ENCODE measurements at places on chromosomes 13 and 19.

DNA sequence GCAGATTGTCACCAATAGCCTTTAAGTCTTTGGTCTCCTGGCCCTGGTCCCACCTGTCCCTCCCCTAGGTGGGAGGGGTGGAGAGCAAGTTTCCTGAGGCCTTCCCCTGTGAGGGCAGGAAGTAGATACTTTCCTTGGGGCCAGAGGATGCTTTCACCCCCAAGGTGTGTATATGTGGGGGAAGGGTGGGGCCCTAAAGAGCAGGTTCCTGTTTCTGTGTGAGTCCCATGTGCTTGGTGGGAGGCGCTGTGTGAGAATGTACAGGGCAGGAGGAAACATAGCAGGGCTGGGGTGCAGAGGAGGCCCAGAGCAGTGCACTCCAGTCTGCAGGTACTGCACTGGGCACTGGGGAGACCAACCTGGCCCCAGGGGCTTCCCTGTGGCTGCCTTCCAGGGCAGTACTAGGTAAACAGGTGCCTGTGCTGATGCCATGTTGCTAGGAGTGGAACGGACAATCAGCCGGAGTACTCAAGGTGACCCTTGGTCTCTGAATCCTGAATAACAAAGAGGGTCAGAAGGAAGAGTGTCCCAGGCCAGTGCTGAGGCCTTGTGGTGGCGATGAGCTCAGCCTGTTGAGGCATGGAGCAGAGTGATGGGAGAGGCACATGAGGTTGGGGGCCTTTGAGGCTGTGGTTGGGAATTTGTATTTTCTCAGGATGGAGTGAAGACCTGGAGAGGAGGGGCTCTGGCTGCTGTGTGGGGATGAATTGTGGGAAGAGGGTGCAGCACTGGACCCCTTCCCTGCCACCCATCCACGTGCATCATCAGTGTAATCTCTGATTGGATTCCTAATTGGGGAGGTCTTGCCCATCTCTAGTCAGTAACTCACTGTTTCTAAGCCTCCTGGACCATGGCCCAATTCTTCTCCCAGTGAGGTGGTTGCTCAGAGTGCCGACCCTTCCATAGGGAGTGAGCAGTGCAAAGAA, 5.1 kb downstream of the EGLN2 start:
- peak; percentile 57 for DNase-seq

GRCh38 chr13:33537026-33537425, 251.5 kb upstream of the STARD13 start:
- DNase-seq = no peak

DNA sequence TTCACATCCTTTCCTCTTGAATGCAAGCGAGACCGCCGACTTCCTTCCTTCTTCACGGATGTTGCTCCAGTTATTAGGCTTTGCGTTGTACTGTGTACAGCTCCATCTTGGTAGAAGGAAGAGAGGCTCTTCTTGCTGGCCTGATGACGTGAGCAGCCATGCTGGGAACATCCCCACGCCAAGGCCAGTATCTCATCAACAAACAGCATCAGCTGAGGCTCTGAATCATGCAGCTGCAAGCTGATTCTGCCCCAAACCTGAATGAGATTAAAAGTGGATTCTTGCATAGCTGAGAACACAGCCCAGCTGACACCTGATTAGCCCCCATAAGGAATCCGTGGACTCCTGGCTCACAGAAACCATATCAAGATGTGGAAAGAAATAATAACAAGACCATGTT, 809.6 kb downstream of the EFNB2 start:
- no peak for DNase-seq

- DNase-seq = no peak
These were observed 2.4 kb downstream of the KLF16 start for GRCh38 chr19:1860821-1861598.

DNA sequence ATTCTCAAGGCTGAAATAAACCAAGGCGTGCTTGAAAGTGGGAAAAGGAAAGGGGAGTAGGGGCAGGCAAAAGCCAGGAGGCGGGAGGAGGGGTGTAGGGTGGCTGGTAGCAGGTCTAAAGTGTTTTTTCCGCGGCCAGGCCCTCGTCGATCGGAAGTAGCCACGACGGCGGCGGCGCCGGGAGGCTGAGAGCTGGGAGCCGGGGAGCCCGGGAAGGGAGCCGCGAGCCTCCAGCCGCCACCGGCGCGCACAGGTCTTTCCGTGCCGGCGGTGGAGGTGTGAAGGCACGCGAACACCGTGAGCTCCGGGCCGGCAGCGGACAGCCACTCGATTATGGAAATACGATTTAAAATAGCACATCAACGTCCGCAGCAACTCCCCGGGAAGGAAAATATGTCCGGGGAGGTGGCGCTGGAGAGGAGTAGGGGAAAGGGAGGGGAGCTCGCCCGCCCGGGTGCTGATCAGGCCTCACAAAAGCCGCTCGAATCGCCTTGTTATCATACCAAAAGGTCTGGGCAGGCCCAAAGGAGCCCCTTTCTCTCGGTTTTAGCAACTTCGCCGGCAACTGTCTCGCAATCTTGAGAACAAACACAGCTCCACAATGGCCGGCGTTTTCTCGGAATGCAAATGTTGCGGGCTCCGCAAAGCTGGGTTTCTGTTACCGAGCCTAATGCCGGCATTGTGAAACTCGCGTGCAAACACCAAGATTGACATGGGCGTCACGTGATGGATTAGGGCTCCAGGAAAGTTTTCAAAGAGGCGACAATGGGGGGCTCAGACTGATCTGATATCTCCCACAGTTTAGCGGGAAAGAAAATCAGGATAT, 2.9 kb upstream of the PCDH8 start:
- DNase-seq = peak; percentile 46

DNA sequence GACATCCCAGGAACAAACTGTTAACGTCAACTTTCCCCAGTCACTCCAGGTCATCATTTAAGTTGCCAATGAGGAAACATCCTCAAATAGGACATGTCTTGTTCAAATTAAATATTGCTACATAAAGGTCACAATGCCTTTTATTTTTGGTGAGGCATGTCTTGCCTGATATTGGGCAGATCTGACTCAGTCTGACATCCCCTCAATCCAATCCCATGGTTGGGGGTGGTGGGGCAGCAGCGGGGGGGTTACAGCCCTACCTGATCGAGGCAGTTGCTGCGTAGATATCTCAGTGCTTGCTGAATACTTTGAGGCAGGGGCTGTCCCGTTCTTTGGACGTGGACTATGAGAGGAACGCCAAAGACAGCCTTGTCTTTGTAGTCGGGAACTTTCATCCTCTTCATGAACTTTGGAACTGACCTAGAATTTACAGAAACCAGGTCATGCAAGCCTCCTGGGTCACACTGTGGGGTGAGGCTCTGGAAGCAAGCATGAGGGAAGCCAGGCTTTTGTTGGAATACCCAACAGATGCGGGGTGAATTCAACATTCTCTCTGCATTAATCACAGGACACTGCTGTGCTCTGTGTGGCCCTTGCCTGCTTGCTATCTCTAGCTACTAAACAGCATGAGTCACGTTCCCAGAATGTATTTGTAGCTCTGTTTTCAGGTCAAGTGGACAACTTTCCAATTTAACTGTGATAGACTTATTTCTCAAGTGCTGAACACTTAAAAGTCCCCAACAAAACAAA, 109.8 kb downstream of the KL start:
- DNase-seq = no peak

- no peak for DNase-seq
These were observed 62.6 kb downstream of the SLC10A2 start for GRCh38 chr13:103003631-103004030.

DNA sequence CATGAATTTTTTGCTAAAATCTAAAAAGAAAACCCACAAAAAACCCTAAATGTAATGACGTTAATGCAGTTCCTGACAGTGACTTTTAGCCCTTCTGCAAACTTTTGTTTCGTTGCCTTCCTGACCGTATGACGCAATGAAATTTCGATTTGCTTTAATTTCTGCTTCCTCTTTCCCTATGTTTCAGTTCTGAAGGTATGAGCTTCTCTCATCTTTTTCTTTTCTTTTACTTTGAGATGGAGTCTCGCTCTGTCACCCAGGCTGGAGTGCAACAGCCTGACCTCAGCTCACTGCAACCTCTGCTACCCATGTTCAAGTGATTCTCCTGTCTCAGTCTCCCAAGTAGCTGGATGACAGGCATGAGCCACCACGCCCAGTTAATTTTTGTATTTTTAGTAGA, 6.1 kb upstream of the LILRA5 start:
- DNase-seq = no peak

DNA sequence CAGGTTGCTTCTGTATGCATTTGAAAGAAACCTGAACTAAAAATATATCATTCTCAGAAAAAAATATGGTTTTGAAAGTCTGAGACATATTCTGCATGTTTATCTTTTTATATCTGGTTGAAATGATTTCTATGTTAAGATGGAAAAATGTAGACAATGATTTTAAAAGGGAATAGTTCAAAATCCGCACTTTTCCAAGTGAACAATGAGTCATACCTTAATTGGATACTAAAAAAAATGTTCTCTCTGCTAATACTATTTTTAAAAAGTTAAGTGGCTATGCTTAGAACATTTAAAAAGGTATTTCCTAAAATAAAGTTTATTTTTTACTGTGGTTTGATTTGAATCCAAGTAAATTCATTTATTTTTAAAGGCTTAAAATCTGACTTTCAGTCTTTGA, 801.4 kb downstream of the SLITRK6 start:
- DNase-seq = no peak

- peak; percentile 80 for DNase-seq
These were observed 74.2 kb upstream of the RFC3 start for GRCh38 chr13:33743438-33744368.

DNA sequence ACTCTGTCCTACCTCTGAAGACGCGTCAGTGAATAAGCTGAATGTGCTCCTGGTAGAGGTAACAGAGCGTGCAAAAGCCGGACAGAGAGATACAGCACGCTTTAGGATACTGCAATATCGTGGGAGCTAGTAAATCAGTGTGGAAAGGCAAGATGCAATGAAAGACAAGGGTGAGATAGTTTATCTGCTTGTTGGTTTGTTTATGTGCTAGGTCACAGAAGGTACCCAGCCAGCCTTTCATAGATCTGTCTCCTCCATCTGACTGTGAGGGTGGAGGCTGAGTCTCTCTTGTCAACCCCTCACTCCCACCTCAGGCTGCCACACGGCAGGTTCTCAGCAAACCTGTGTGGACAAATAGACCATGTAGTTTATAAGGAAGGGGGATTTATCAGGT, 904 bp upstream of the GIPC1 start:
- no peak for DNase-seq

GRCh38 chr13:31022928-31023530, 90.6 kb downstream of the TEX26 start:
- no peak for DNase-seq

DNA sequence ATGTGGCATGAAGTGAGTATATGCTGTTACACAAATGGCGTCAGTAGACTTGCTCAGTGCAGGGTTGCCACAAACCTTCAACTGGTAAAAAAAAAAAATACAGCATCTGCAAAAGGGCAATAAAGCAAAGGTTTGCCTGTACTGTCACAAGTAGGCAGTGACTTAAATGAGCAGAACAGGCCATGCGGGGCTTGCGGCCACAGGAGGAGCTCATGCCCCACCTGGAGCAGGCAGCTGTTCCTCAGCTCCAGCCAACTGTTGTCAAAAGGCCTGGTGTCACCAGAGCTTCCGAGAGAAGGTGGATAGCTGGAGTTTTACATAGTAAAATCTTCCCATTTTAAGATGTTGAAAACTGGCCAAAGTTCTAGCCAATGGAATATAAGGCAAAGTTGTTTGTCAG, 7.7 kb downstream of the ATP7B start:
- no peak for DNase-seq

- DNase-seq = no peak
These were observed 223.1 kb upstream of the TSHZ3 start for GRCh38 chr19:31572102-31572975.

DNA sequence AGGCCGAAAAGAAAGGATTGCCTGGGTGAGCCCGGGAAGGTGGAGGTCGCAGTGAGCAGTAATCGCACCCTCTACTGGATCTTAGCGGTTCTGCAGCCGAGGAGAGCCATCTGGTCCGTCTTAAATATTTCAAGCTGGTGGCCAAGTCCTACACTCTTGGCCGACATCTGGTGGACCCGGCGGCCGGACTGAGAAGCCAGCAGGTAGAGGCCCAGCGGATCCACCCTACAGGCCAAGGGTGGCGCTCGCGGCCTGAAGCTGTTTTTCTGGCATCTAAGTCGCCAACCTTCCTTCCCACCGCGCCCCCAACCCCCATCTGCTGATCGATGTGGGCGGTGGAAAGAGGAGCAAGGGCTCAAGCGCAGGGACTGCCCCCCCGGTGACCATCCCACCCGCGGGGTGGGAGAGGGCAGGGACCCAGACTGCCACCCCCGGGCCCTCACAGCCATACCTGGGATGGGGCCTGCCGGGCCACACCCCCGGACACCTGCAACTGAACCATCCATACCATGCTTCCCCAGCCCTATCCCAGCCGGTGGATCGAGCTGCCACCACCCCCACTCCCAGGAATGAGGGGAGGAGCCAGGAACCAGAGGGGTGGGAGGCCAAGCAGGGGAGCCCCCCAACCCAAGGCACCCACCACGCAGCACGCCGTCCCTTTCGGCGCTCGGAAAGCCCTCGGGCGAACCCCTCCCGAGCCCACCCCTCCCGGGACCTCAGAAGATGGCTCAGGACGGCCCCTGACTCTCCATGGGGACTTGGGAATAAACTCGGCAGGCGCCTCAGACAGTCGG, 46.3 kb upstream of the ZNF730 start:
- no peak for DNase-seq

DNA sequence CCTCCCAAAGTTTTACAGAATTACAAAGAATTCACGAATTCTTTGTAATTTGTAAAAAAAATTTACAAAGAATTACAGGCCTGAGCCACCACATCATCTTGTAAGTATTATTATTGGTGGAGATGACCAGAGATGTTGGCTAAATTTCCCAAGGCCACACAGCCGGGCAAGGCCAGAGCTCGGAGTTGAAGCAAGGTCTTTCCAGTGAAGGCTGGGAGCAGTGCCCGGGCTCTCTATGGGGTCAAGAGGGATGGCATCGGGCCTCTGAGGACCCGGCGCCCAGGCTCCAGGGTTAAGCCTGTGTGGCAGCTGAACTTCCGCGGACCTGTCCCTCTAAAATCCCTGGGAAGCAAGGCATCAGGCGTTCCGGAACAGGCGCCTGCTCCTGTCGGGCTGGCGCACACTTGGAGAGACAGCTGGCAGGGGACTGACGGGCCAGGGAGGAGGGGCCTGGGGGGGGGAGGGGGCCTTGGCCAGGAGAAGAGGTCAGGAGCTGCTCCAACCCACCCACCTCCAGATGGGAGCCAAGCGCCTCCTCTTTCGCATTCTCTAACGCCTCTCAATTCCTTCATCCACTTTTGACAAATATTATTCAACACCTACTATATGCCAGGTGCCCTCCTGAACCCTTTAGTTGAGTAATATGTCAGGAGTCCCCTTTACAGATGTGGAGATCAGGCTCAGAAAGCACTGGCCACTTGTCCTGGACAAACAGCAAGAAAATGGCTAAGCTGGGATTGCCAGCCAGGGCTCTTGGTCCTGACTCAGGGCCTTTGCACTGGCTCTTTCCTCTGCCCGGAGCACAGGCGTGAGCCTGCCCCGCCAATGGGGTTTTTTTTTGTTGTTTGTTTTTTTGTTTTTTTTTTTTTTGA, 36.8 kb upstream of the SEMA6B start:
- DNase-seq = no peak

GRCh38 chr13:95209109-95209508, 92.1 kb downstream of the ABCC4 start:
- no peak for DNase-seq
